ENCODE measurements at places on chromosomes 1 and 21.
A peak's percentile ranks its signal among the peaks of the same experiment; 100 is the strongest.

GRCh38 chr1:35539073-35539823, 18.0 kb downstream of the KIAA0319L start:
- no peak for DNase-seq

DNA sequence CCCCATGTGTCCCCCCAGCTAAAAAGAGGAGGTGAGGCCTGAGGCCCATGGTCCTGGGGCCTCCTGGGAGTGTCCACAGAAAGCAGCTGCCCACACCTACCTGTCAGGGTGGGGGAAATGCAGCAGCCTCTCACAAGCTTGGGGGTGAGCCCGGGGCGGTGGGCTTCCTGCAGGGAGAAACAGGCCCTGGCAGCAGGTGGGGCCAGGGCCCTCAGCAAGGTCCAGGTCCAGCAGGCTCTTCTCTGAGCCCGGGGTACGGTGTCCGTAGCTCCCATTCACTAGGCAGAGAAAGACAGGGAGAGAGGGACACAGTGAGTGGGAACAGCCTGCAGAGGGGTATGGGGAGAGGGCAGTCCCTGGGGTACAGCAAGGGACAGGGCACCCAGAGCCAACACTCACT, 139.0 kb downstream of the GLIS1 start:
- DNase-seq, result no peak

GRCh38 chr21:40819071-40819900, 27.7 kb downstream of the DSCAM start:
- no peak for DNase-seq

- no peak for DNase-seq
Measured at GRCh38 chr1:25106976-25107642, 125.2 kb downstream of the SYF2 start.

DNA sequence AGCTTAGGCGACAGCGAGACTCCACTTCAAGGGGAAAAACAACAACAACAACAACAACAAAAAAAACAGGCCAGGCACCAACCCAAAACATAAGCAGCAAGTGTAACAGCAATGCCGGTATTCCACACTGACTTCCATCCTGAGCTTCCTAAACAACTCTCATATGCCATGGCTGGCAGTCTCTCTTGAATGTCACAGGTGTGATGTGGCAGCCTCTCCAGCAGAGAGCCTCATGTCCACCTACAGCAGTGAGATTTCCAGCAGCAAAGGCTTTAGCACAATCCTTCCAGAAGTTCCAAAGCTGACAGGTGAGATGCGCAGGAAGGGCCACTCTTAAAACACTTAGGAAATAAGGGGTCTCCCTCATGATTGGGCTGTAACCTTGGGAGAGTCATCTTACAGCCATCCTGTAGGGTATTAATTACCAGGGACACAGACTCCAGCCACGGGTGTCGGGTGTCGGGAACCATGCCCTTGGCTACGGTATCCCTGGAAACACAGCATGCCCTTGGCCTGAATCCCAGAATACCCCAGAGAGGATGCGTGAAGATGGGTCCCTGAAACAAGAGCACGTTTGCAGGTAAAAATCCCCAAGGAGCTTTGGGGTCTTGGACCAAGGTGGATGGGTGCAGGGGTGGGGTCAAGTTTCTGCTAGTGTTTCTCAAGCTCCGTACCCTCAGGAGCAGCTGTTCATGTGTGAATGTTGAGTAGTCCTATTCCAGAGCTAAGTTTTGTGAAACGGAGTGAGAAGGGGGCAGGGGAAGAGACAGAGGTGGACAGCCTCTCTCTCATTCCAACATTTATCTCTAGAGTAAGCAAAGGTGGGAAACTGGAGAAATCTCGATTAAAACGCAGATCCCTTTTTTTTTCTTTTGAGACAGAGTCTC, 31.4 kb downstream of the CLSTN1 start:
- peak; percentile 61 for DNase-seq

GRCh38 chr1:56080123-56080522, 499.2 kb downstream of the PLPP3 start:
- no peak for DNase-seq

DNA sequence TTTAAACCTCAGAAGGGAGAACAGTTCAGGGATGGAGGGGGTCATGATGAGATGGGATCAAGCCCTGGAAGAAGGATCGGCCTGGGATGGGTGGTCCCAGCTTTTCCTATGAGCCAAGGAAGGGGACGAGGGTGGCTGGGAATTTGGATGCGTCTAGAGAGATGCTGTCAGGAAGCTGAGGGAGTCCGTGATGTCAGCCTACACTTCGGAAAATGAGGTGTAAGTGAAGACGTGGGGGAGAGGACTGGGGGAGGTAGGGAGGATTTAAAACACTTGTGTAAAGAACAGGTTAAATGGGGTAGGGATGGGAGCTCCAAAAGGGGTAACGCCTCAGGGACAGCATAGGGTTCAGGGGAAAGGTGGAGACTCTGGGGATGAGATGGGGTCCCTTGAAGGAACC, 27.5 kb downstream of the DLGAP3 start:
- DNase-seq, result no peak

GRCh38 chr1:58041621-58042020, 504.9 kb downstream of the OMA1 start:
- peak; percentile 78 for DNase-seq

DNA sequence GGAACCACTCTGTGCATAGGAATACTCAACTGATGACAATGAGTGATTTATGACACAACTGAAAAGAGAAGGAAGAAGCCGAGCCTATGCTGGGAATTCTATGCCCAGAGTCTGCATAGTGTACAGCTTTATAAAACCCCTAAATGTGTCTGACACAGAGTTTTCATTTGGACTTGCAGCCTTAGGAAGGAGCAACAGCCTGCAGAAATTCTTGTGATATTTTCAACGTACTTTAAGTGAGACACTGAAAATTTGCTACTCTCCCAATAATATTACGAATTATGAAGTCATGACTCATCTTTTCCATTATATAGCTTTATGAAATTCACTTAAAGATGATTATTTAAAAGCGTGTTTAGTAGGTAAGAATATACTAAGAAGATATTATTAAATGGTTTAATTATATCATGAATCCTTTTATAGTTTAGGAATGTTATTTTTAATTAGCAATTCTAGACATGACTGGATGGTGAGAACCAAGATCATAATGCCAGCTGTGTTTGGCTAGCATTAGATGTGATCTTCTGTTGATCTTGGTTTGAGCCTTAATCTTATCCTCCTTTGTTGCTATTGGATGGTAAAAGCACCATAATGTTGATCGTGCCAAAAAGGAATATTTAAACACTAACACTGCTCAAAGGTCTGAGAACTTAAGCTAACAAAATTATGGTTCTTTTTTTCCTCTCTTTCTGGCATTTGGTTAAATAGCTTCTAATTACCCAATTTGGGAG, 785.1 kb upstream of the ADGRL4 start:
- DNase-seq, result no peak

- no peak for DNase-seq
Measured at GRCh38 chr1:57603696-57604095, 179.8 kb upstream of the DAB1 start.

DNA sequence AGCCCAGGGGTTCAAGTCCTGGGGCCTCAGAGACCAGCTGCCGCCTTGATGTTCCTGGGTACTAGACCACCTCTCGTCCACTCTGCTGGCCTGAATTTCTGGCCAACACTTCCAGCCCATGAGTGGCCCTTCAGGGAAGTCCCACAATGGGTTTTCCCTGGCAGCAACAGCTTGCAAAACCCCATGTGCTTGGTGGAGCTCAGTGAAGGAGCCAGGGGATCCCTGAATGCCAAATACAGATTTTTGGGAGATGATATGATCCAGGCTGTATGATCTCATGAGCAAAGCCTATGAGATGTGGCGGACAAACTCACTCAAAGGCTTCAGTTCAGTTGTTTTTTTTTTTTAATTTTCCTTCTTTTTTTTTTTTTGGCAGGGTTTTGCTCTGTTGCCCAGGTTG, 9.6 kb upstream of the RASSF5 start:
- DNase-seq, result no peak

GRCh38 chr1:115656461-115657077, 14.8 kb downstream of the VANGL1 start:
- no peak for DNase-seq

DNA sequence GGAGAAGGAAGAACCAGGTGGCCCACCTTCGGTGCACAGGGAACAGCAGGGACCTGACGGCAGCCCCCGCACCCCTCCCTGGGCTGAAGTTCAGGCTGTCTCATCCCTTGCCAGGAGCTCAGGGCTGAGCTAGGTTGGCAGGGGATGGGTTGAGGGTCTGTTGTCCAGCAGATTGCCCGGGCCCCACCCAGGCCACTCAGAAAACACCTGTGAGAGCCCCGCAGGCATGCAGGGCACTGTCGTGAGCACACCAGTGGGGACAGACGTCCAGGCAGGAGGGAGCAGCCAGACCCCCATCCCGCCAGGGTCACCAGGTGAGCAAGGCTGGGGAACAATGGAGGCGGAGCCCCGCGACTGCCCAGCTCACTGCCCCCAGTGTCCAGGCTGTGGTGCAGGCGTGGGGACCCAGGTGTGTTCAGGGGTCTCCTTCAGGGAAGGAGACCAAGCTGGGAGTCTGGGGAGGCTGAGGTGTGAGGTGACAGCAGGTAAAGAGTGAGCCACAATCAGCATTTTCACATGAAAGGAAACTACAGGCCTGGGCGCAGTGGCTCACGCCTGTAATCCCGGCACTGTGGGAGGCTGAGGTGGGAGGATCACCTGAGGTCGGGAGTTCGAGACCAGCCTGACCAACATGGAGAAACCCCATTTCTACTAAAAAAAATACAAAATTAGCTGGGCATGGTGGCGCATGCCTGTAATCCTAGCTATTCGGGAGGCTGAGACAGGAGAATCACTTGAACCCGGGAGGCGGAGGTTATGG, 9.4 kb upstream of the SAMD11 start:
- DNase-seq, result no peak

DNA sequence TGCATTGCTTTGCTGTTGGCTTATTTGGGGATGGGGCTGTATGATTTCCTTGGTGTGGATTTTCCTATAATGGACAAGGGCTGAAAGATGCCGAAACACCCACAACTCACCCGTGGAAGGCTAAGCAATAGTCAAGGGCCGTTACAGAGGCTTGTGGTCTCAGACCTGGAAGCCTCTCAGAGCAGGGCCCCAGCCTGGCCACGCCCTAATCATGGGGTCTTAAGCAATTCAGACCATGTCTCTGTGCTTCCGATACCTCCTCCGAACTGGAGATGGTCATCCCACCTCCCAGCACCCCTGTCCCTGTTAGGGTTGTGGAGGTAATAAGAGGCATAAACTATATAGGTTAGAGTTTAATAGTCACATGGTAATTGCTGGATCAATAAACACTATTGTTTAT, 3.4 kb downstream of the ABCG1 start:
- no peak for DNase-seq

GRCh38 chr1:222889440-222889839, 74.6 kb downstream of the DISP1 start:
- DNase-seq, result no peak

- DNase-seq, result no peak
Measured at GRCh38 chr21:27320868-27321267, 354.0 kb upstream of the ADAMTS5 start.

DNA sequence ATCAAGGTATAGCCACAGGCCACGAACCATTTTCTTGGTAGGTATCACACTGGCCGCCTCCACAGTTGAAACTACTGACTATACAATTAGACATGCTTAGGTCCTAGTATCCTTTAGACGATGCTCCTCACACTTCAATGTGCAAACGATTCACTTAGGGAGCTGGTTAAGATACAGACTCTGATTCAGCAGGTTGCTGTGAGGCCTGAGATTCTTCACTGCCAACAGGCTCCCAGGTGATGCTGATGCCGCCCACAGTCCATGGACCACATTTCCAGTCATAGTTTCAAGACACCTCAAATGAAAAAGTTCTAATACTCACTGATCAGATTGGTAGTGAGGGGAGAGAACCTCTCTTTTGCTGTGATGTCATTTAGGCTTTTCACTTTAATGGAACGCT, 6.8 kb downstream of the ATP5PO start:
- DNase-seq, result no peak

DNA sequence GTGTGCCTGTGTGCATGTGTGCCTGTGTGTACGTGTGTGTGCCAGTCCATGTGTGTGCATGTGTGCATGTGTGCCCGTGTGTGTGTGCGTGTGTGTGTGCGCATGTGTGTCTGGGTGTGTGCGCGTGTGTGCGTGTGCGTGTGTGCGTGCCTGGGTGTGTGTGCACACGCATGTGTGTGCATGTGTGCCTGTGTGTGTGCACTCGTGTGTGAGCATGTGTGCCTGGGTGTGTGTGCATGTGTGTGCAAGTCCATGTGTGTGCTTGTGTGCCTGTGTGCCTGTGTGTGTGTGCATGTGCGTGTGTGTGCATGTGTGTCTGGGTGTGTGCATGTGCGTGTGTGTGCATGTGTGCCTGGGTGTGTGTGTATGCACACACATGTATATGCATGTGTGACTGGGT, 28.7 kb upstream of the COL6A2 start:
- DNase-seq, result no peak

GRCh38 chr1:41305576-41306363, 55.5 kb upstream of the FOXO6 start:
- DNase-seq, result no peak

GRCh38 chr1:27489501-27489972, 430 bp downstream of the WASF2 start:
- peak; percentile 39 for DNase-seq

GRCh38 chr1:182120411-182121258, 59.1 kb upstream of the ZNF648 start:
- DNase-seq, result peak; percentile 92

- peak; percentile 87 for DNase-seq
Measured at GRCh38 chr1:109821221-109821669, 57.5 kb upstream of the EPS8L3 start.

GRCh38 chr1:89512996-89513720, 11.5 kb upstream of the LRRC8B start:
- no peak for DNase-seq

DNA sequence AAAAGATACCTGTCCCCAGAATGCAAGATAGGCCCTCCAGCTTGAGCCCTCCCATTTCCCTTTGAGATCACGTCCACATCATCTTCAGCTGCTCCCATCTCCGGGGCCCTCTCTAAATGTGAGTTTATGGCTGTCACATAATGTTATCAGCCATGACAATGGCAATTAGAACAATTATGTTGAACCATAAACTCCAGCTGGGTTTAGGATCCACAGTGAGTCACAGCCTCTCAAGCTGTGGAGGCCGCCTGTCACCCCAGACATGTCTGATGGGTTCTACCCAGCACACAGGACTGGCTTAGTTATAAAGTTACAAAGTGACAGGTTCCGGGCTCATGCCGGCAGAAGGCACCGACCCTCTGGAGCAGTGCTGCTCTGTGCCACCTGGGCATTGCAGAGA, 597.3 kb downstream of the PTPRU start:
- no peak for DNase-seq

GRCh38 chr1:21278860-21279845, 11.1 kb downstream of the ECE1 start:
- no peak for DNase-seq

- no peak for DNase-seq
Measured at GRCh38 chr1:177119311-177119710, 45.2 kb downstream of the ASTN1 start.

GRCh38 chr1:30525631-30525970, 197.8 kb downstream of the MATN1 start:
- no peak for DNase-seq

DNA sequence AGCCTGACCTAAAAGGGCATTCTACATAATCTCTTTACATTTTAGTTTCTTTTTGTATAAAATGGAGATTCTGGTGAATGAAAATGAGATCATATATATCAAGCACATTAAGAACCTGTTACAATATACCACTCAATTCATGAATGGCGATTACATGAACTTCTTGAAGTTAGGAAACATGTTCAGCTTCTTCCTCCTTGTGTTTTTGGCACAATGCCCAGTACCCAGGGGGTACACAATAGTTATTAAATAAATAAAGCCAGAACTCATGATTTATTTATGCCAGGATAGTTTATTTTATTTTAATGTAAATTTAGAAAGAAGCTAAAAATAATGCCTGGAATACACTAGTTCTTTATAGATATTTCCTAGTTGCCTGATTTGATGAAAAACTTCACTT, 186.0 kb upstream of the PTGFR start:
- DNase-seq, result peak; percentile 6

Measured in kidney tubule cell (primary cell).